ENCODE measurements at places on chromosomes 13 and 19. TPM values are rescaled to one million over a fixed set of nuclear protein-coding genes. Genes with fewer than 3 reads are reported as not detected.

DNA sequence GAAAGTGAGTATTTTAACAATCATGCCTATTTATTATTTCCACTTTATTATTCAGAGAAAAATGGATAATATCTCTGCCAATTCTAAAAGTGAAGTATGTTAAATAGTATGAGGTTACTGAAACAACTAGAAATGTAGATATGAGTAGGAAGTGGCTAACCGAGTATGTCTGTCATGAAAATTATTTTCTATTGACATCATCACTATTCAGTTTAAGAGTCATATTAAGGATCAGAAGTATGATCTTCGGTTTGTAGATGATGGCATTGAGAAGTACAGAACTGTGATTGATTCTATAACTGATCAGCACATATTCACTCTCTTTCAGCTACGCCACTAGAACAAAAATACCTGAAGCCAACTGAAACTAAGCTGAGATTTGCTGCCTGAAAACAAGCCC lies 146.4 kb upstream of the SLITRK5 start:
- H3K27ac ChIP-seq: no peak overlapping the region
- no peaks in the 10 kb centered on the region for H3K27me3 ChIP-seq
- no peaks in the 10 kb centered on the region for H3K4me1 ChIP-seq
- no peak overlapping the region for H3K4me3 ChIP-seq
- no peak for DNase-seq
- H3K36me3 ChIP-seq: no peaks in the 10 kb centered on the region

IGFL3 gene
- total RNA-seq: not detected

GRCh38 chr19:12947702-12948611 lies 2.3 kb downstream of the RAD23A start:
- H3K4me3 ChIP-seq: peak overlapping the region; percentile 9
- peaks cover 91% of the 10 kb centered on the region for H3K36me3 ChIP-seq
- no peak for DNase-seq
- no peaks in the 10 kb centered on the region for H3K27me3 ChIP-seq

- peak overlapping the region; percentile 91 for H3K27ac ChIP-seq
- no peak for DNase-seq
- no peaks in the 10 kb centered on the region for H3K27me3 ChIP-seq
- peak overlapping the region; percentile 77 for H3K4me3 ChIP-seq
These were observed 31.3 kb upstream of the USE1 start for GRCh38 chr19:17183858-17184321.

- H3K4me3 ChIP-seq: no peak overlapping the region
- no peaks in the 10 kb centered on the region for H3K36me3 ChIP-seq
- no peaks in the 10 kb centered on the region for H3K27me3 ChIP-seq
These were observed 60.4 kb upstream of the ABCC4 start for GRCh38 chr13:95361686-95362085.

LSM4 gene
- 208 TPM for total RNA-seq

DNA sequence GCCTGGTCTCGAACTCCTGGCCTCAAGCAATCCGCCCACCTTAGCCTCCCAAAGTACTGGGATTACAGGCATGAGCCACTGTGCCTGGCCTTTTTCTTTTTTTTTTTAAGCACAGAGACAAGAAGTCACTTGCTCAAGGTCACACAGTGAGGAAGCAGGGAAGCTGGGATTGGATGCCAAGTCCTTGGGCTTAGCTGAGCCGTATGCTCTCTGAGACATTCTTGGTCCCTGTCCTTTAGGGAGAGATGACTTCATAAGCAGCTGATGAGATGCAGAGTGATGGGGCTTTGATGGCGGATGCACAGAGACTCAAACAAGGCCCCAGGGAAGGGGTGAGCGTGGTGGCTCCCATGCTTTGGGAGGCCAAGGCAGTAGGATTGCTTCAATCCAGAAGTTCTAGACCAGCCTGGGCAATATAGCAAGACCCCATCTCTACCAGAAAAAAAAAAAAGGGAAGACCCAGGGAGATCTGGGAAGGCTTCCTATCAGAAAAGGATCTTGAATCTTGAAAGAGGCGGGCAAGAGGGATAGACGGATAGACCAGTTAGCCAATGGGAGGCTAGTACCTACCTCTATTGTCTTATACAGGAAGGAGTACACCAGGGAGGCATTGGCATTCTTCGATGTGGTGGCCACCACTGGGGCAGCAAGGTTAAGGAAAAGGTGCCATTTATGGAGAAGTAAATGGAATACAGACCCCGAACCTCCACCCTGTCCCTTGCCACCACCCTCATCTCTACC lies 3.9 kb downstream of the AP1M2 start:
- peaks cover 19% of the 10 kb centered on the region for H3K27me3 ChIP-seq
- H3K4me1 ChIP-seq: peaks cover 22% of the 10 kb centered on the region
- no peak overlapping the region for H3K27ac ChIP-seq
- no peaks in the 10 kb centered on the region for H3K36me3 ChIP-seq
- no peak overlapping the region for H3K4me3 ChIP-seq

KLK12 gene
- not detected for total RNA-seq

- no peak overlapping the region for H3K4me3 ChIP-seq
- no peaks in the 10 kb centered on the region for H3K36me3 ChIP-seq
- no peak for DNase-seq
- H3K27me3 ChIP-seq: no peaks in the 10 kb centered on the region
These were observed 24.5 kb downstream of the RASL11A start for GRCh38 chr13:27295096-27295495.

SLC25A41 gene
- total RNA-seq: 0.32 TPM

FUT1 gene
- total RNA-seq: 0.27 TPM

ADGRE3 gene
- total RNA-seq: not detected

GRCh38 chr19:48500830-48501493 lies 10.7 kb downstream of the LMTK3 start:
- H3K27ac ChIP-seq: no peak overlapping the region
- H3K4me1 ChIP-seq: peaks cover 6% of the 10 kb centered on the region
- H3K27me3 ChIP-seq: peaks cover 6% of the 10 kb centered on the region
- peak overlapping the region; percentile 55 for H3K4me3 ChIP-seq
- H3K36me3 ChIP-seq: no peaks in the 10 kb centered on the region

TRAPPC5 gene
- total RNA-seq: 92.4 TPM

- H3K27me3 ChIP-seq: no peaks in the 10 kb centered on the region
- DNase-seq: no peak
These were observed 13.5 kb upstream of the FKRP start for GRCh38 chr19:46732172-46732938.

GRCh38 chr19:27780367-27781075 lies 1432.4 kb downstream of the UQCRFS1 start:
- H3K27me3 ChIP-seq: no peaks in the 10 kb centered on the region
- no peak overlapping the region for H3K27ac ChIP-seq
- H3K4me1 ChIP-seq: no peaks in the 10 kb centered on the region
- H3K36me3 ChIP-seq: peaks cover 51% of the 10 kb centered on the region
- DNase-seq: no peak

DNA sequence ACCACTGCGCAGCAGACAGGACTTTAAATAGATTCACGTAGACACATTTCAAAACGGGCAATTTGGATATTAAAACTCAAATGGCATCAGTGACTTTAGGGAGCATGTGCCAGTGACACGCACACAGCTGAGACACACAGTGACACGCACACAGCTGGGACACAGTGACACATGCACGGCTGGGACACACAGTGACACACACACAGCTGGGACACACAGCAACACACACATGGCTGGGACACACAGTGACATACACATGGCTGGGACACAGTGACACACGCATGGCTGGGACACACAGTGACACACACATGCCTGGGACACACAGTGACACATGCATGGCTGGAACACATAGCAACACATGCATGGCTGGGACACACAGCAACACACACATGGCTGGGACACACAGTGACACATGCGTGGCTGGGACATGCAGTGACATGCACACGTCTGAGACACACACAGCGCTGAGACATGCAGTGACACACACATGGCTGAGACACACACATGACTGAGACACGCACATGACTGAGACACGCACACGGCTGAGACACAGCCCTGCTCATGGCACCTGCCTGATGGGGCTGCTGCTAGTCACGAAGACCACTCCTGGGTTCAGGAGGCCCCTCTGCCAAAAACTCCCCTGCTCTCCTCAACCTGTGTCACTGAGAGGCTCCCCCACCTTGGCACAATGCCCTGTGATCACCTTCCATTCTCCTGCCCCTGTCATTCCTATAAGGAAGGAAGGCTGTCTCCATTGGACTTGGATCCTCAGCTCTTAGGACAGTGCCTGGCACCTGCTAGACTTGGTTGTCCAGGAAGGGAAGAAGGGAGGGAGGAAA lies 52.5 kb downstream of the SOX1 start:
- H3K27me3 ChIP-seq: peaks cover 2% of the 10 kb centered on the region
- H3K36me3 ChIP-seq: no peaks in the 10 kb centered on the region
- H3K4me1 ChIP-seq: no peaks in the 10 kb centered on the region
- no peak overlapping the region for H3K27ac ChIP-seq
- H3K4me3 ChIP-seq: no peak overlapping the region

FKBP8 gene
- 196 TPM for total RNA-seq

PRODH2 gene
- total RNA-seq: not detected

DNA sequence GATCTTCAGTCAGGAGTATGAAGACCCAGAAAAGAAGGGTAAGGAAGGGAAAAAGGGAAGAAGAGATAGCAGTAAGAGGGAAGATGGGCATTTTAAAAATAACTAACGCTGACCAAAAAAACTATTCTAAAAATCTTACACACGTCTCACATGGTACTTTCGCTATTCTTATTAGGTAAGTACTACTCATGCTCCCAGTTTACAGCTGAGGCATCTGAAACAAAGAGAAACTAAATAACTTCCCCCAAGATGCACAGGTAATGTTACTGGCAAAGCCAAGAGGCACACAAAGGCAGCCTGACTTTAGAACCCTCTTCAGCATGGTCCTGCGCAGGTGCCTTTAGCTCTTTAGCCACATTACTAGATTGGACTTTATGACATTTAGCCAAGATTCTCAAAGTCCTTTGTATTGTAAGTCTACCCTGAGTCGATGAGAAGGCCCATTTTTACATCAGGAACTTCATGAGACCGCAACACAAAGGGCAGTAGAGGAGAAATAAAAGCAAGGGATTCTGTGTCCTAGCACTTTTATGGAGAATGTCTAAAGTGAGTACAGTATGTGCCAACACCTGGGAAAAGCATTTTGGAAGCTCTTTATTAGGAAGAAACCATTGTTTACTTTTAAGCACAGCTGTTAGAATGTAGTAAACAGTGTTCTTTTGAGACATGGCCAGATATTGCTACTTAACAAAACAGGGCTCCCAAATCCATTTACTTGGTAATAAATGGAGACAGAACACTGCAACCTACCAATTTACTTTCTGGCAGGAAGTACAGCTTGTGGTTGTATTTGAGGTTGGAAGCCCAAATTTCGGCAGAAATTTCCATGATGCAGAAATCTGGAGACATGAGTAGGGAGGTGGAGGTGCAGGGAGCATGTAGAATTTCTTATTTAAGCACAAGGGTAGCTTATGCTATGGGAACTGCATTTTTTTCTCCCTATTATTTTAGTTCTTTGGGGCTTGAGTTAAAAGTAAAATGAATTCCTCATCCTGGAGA lies 250.7 kb downstream of the KCTD12 start:
- DNase-seq: no peak
- H3K27me3 ChIP-seq: no peaks in the 10 kb centered on the region
- H3K27ac ChIP-seq: no peak overlapping the region

DNA sequence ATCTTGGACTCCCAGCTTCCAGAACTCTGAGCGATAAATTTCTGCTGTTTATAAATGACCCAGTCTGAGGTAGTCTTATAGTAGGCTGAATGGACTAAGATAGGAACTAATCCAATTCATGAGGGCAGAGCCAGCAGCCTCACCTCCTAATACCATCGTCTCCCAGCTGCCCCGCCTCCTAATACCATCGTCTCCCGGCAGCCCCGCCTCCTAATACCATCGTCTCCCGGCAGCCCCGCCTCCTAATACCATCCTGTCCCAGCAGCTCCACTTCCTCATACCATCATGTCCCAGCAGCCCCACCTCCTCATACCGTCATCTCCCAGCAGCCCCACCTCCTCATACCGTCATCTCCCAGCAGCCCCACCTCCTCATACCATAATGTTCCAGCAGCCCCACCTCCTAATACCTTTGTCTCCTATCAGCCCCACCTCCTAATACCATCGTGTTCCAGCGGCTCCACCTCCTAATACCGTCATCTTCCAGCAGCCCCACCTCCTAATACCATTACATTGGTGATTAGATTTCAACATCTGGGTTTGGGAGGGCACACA lies 2.4 kb upstream of the ARGLU1 start:
- H3K36me3 ChIP-seq: peaks cover 22% of the 10 kb centered on the region
- no peaks in the 10 kb centered on the region for H3K27me3 ChIP-seq
- peak overlapping the region; percentile 11 for H3K4me3 ChIP-seq
- H3K27ac ChIP-seq: no peak overlapping the region
- peak; percentile 33 for DNase-seq

DNA sequence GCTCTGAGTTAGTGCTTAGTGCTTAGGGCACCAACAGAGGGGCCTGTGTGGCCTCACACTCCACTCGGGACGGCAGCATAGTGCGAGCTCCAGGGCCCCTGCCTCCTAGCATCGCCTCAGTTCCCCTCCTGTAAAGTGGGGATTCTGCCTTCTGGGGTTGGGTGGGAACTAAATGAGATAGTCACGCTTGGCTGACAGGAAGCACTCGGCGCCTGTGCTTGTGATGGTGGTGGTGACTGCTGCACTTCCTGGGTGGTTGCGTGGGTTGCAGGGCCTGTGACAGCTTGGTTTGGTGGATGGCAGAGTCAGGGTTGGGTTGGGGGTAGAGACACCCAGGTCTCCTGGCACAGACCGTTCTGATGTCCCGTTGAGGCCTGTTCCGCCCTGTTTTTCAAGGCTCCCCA lies 7.7 kb downstream of the PLEKHF1 start:
- H3K36me3 ChIP-seq: peaks cover 77% of the 10 kb centered on the region
- peak overlapping the region; percentile 87 for H3K27ac ChIP-seq
- no peaks in the 10 kb centered on the region for H3K27me3 ChIP-seq
- peaks cover 63% of the 10 kb centered on the region for H3K4me1 ChIP-seq
- peak overlapping the region; percentile 67 for H3K4me3 ChIP-seq
- peak; percentile 75 for DNase-seq

DNA sequence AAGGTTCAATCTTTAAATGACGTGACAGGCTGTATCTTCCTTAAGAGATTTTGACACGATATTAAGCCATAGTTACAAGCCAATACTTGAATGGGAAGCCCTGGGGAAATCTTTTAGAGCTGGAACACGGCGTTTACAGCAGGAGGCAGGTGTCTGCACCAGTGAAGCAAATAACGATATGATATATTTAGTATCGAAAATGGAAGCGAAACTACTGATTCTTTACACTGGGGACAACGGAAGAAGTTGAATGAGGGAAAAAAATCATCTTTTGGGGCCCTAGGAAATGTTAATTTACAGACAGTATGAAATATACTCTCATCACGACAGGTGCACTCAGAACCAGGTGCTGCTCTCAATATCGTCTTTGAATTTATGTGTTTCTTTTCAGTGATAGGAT lies 793.9 kb upstream of the PCDH20 start:
- no peak overlapping the region for H3K4me3 ChIP-seq
- H3K27me3 ChIP-seq: no peaks in the 10 kb centered on the region
- no peaks in the 10 kb centered on the region for H3K4me1 ChIP-seq
- no peak for DNase-seq
- no peaks in the 10 kb centered on the region for H3K36me3 ChIP-seq

GRCh38 chr19:43997631-43998290 lies 5.0 kb upstream of the ZNF230 start:
- H3K36me3 ChIP-seq: peaks cover 63% of the 10 kb centered on the region
- peaks cover 9% of the 10 kb centered on the region for H3K4me1 ChIP-seq
- H3K4me3 ChIP-seq: no peak overlapping the region
- no peak for DNase-seq
- H3K27me3 ChIP-seq: no peaks in the 10 kb centered on the region

GRCh38 chr13:69109891-69110525 lies 997.6 kb upstream of the ATXN8OS start:
- H3K27ac ChIP-seq: no peak overlapping the region
- no peaks in the 10 kb centered on the region for H3K36me3 ChIP-seq
- no peak for DNase-seq
- no peak overlapping the region for H3K4me3 ChIP-seq
- H3K4me1 ChIP-seq: no peaks in the 10 kb centered on the region
- H3K27me3 ChIP-seq: no peaks in the 10 kb centered on the region

- H3K36me3 ChIP-seq: no peaks in the 10 kb centered on the region
- no peaks in the 10 kb centered on the region for H3K4me1 ChIP-seq
- H3K27me3 ChIP-seq: peaks cover 8% of the 10 kb centered on the region
- DNase-seq: no peak
These were observed 136.2 kb downstream of the DNAJC3 start for GRCh38 chr13:95813139-95813538.

CEACAM4 gene
- not detected for total RNA-seq
